ENCODE measurements at places on chromosomes 1 and 21. TPM values are rescaled to one million over a fixed set of nuclear protein-coding genes. Genes with fewer than 3 reads are reported as not detected.

Gene ZYG11B
- total RNA-seq, result 45.7 TPM

Gene KRTAP20-3
- not detected for total RNA-seq

- DNase-seq, result no peak
- no peak overlapping the region for H3K4me3 ChIP-seq
- H3K36me3 ChIP-seq, result peaks cover 77% of the 10 kb centered on the region
- H3K27ac ChIP-seq, result no peak overlapping the region
- no peaks in the 10 kb centered on the region for H3K27me3 ChIP-seq
Measured at GRCh38 chr1:226637147-226637935, 88.8 kb downstream of the STUM start.

Gene CASQ2
- 95.6 TPM for total RNA-seq

DNA sequence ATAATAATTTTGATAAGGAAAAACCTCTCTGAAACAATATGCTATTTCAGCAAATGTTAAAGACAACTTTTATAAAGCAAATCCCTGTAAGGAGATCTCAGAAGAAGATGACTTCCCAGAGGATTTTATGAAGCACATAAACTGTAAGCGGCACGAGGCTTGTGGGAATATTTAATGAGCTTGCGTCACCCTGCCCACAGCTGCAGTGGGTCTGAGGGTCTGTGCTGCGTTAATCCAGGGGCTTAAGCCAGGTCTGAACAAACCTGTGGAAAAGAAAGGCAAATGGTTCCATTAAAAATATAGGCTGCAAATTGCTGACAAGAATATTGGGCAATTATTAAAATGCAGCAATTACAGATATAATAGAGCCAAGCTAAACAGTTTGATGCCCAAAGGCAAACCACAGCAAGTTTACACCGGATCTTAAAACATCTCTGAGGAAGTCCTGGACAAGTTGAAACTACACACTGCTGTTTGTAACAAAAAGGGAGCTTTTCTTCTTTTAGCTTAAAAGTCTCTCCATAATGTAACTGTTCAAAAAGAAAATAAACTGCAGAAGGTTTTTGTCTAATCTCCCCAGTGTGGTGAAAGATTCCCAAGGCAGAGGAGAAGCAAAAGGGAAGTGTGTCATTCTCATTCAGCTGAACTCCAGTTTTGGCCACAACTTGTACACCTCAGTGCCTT lies 21.8 kb downstream of the TGFBR3 start:
- H3K36me3 ChIP-seq, result peaks cover 12% of the 10 kb centered on the region
- no peak for DNase-seq
- peaks cover 15% of the 10 kb centered on the region for H3K4me1 ChIP-seq
